Cardiac septum (tissue), 1 donor: ENCODE measurements at places on chromosomes 1 and 21. TPM values are rescaled to one million over a fixed set of nuclear protein-coding genes. Genes with fewer than 3 reads are reported as not detected.

The MLLT11 gene
- total RNA-seq: 58.7 TPM

DNA sequence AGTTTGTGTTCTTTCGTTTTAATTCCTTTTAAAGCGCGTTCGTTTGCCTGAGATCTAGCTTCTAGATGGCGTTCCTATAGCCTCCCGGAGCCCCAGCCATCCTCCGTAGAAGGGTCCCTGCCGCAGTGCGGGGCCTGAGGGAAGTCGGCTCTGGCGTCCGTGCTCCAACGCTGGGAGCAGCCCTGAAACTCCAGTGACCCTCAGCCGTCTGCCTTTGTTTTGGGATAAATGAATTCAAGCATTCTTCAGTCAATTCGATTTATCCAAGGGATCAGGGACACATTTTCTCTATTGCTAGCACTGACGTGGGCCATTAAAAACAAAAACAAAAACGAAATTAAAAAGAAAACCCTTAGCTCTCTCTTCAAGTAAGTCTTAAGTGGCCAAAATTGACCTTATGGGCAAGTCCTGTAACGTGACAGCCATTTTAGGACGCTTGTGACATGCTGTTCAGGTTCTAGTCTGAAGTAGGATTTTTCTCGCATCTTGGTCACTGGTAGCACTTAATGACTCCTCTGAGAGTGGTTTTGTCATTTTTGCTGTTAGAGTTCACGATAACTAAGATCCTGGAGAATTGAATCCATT is 742 bp upstream of the HSPA13 start:
- DNase-seq: no peak

DNA sequence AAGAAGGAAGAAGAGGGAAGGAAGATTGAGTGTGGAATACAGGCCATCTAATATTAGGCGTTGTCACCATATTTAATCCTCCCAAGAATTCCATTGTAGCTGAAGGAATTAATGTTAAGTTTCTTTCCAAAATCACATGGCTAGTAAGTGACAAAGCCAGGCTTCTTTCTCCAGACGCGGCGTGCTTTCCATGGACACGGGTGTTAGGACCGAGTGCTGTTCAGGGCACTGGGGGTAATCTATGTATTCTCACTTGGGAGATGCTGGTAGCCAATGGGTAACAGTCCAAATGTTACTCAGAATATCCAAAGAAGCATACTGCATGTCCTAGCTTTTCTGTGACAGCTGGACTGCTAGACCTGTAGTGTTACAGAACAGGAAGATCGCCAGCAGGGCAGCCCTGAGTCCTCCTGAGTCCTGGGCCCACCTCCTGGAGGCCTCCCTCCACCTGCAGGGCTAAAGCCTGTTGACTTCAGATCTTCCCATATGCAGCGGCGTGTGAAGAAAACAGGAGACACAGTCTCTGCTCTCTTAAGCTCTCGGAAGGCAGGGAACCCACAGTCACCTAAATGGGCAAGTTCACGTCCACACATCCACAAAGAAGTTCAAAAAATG is 5.3 kb downstream of the IGSF9 start:
- no peak for DNase-seq

- no peak for DNase-seq
Measured at GRCh38 chr1:19205403-19205802, 4.7 kb downstream of the UBR4 start.

DNA sequence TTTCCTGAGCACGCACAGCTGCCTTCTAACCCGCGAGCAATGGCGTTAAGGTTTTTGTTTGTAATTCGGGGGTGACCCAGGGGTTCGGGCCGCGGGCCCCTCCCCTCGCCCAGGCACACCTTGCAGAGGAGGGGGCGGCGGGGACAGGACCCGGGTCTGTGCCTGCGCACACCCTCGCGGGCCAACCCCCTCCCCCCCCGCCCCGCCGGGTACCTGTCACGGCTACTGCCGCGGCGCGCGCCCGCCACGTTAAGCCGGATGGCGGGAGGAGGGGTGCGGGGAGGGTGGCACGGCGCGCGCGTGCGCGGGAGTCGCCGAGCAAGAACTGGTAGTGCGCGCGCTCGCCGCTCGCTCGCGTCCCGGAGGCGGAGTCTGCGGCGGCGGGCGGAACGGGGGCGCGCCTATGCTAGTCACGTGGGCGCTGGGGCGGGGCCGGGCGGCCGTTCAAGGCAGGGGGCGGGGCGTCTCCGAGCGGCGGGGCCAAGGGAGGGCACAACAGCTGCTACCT is at the start of gene TPTE:
TSS of gene TPTE (plus strand) at position 493 of the 508 bp plus-strand sequence. CDS start 17,141 bp downstream, outside the sequence.
- DNase-seq: no peak

GRCh38 chr1:51791888-51792287 is 86.6 kb downstream of the NRDC start:
- DNase-seq: no peak

DNA sequence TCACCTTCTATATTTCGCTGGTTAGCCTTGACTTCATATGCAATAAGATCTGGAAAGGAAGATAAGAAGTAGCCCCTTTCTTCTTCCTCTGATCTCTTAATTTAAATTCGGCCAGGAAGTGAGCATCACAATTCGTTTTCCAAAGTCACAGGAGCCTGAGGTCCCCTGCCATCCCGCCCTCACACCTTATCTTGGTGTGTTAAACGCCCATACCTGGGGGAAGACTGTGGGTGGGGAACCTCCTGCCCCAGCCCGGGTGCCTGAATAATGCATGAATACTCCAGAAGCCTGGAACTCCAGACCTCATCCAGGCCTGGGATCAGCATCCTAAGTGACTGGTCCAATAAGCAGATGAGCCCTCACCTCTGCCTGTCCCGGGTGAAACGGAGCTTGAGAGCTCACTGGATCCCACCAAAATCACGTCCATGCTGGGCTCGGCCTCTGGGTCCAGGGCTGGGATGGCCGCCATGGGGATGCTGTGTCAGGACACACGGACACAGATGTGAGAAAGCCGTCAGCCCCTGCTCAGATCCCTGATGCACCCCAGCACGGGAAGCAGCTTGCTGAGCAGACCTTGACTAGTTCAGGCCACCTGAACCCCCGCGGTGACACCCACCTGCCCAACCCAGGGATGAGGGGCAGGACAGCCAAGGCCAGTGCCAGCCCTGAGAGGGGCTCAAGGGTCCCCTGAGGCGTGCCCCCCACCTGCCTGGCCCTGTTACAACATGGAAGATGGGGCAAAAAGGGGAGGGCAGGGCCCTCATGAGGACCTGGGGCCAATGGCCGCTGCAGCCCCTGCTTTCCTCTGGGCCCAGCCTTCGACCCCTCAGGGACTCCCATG is 686 bp downstream of the DNMT3L start:
- DNase-seq: no peak

DNA sequence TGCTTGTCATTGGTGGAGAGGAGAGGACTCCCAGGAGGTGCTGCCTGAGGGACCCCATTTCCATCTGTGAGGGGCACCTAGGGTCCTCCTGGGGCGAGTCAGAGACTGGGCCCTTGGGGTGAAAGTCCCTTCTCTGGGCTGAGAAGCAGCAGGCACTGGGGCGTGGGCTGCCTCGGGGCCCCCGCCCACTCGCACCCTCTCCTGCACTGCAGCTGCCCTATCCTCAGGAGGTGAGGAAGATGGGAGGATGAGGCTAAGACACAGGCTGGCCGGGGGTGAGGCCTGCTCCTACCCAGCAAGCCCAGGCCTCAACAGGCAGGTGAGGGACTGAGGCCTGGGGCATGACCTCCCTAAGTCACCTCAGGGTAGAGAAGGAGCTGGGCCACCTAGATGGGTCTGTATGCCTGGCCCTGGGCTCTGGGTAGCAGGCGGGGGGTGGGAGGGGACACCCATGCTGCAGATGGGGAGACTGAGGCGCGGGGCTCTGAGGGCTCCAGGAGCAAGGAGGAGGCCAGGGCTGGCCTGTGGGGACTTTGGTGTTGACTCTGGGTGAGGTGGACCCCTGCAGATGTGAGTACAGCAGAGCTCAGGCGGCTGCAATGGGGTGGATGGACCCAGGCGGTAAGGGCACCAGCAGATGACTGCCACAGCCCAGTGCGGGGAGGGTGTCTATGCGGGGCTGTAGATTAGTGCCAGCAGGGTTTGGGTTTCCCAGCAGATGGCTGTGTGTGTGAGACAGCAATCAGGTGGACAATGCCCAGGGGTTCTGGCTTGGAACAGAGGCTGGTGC is 10.4 kb upstream of the ZNF669 start:
- DNase-seq: no peak

- no peak for DNase-seq
Measured at GRCh38 chr1:54401799-54402198, 4.4 kb downstream of the SSBP3 start.

DNA sequence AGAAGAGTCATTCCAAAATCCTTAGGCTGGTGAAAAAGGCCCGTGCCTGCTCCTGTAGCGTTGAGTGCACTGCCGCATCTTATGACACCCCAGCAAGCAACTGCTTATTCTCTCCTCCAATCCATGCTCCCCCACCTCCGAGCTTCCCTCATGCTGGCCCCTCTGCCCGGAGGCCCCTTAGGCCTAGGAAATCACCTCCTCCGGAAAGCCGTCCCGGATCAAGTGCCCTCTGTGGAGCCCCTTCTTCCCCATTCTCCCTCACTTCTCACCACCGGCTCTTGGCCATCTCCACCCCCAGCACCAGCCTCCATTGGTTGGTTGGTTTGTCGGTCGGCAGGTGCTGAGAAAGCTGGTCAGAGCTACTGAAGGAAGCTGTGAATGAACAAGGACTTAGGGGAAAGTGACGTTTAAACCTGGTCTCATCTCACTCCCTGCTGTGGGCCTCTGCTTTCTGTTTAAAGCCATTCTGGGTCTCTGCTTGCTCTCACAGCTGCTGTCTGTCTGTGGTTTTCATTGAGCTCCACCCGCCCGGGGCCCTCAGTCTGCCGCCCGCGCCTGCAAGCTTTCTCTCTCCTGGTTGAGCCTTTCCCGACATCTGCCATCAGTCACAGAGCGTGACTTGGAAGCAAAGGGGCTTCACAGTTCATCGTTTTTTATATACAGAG is 122.2 kb downstream of the KCNN3 start:
- no peak for DNase-seq
